ENCODE measurements at places on chromosomes 16 and 17.

DNA sequence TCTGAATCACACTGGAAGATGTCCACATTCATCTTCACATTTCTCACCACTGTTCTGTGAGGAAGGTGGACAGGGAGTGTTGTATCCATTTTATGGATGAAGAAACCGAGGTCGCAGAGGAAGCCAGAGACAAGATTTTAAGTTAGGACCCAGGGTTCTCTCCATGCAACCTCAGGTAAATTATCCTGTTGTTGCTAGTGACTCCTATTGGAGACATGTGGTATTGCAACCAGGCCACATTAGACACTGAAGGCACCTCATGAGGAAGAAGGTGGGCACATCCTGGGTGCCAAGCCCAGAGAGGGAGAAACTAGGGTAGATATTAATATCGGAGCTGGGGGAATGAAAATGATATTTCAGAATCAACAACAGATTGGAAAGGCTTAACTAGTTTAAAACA is 8.5 kb upstream of the WNT9B start:
- DNase-seq = no peak

DNA sequence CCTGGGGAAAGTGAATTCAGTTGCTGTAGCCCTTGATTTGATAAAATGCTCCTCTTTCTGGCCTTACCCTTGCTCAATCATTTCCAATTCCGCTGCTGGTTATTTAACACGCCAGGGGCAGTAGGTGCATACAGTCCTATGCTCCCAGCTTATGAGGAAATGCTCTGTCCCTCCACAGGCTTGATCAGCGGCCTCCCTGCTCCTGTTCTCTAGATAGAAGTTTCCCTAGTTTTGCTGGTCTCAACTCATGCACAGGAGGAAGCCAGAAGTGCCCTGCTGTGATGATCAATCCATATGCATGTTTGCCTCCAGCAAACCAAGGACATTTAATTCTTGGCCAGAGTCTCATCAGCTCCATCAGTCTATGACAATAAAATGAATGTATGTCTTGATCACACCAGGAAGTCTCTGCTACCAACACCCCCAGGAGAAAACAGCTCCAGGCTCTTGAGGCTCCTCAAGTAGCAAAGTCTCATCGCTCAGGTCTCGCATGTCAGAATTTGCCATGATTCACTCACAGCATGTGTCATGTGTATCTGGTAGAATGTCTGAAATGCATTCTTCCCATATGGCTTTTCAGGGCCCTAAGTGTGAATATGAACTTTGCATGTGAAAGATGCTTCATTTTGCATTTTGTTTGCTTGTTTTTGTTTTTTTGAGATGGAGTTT is 208.9 kb downstream of the CDH13 start:
- DNase-seq = no peak

GRCh38 chr17:62987136-62987535 is 21.1 kb downstream of the TANC2 start:
- no peak for DNase-seq

DNA sequence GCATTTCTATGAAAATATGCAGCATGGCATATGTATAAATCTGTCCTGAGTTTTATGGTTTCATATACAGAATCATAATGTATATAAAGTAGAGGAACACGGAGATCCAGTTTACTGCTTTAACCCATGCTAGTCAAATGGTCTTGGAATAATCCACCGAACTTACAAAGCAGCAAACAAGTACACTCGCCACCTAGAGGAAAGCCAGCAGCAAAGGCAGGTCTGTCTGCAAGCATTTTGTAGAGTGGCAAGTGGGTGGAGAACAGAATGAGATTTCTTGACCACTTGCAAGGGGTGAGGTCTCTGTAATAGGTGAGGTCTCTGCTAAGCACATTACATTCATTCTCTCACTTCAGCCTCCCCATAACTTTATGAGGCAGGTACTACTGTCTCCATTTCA is 308.3 kb downstream of the CA10 start:
- DNase-seq = no peak

DNA sequence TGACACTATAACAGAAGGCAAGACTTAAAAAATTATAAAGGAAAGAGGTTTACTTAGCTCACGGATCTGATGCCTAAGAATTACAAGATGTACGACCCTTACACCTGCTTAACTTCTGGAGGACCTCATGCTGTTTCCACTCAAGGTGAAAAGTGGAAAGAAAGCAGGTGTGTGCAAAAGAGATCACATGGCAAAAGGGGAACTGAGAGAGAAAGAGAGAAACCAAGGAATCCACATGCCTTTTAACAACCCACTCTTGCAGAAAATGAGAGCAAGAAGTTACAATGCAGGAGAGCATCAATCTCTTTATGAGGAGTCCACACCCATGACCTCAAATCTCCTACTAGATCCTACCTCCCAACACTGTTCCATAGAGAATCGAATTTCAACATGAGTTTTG is 2382.2 kb downstream of the TP53TG3F start:
- no peak for DNase-seq

- DNase-seq = no peak
Measured at GRCh38 chr16:19001788-19002187, 18.1 kb downstream of the TMC7 start.

DNA sequence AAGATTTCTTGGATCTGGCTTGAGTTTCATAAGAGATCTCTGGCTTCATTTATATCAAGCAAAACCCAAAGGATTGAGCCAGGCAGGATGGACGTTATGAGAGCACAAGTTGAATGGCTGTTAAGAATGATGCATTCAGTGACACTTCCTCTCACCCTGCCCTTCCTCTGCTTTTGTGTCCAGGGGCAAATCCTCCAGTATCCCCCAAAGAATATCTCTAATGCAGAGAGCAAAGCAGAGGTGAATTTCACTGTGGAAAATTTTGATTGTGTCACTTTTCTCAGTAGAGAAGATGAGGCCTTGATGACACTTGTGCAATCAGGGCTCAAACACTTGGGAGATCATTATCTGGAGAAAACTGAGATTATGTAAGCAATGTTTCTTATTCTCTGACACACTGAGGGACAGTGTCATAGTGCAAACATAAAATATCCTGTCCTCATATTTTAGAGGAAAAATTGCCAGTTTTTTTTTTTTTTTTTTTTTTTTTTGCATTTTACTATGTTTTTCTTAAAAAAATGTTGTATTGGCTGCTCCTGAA is 25.3 kb downstream of the MARCHF10 start:
- DNase-seq = no peak

GRCh38 chr16:86120201-86121192 is 221.5 kb downstream of the IRF8 start:
- DNase-seq = no peak

DNA sequence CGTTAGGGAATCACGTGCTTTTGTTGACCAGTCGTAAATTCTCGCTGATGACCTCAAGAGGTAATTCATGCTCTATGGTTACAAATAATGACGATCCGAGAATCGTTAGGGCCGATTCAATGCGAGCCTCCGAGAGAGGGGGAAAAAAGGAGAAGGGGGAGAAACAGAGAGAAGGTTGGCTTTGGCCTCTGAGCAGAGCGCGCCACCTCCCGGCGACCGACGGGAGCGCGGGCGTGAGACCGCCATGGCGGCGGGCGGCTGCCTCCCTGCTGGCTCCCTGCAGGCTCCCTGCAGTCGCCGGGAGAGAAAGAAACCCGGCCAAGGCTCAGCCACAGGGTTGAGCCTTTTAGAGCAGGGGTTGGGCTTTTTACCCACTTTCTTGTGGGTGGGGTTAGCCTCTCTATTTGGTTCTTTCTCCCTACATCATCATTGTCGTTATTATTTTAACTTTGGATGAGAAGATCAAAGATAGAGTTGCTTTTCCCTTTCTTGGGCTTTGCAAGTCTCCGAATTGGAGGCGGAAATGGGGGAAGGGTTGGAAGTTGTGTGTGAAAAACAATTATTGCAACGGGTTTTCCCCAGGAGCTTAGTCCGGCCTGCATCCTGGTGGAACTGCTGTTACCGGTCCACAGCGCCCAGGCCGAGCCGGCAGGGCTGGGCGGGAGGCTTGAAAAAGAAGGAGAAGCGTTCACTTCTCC is 410 bp upstream of the HOXB5 start:
- DNase-seq = peak; percentile 89

DNA sequence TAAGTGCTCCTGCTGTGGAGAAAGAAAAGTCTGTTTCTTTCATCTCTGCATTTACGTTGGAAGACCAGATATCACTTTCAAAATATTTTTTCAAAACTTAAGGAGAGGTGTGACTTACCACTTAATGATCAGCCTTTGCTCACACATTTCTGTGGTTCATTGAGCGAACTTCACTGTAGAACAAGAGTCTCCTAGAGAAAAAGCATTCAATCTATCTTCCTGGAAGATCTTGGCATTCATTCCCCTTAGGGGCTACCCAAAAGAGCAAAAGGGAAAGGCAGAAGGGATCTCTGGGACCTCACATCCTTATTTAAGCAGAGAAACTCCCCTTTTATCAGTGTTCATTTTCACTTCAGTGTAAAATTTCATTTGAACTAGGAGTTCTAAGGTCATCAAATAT is 61.2 kb downstream of the HS3ST3A1 start:
- DNase-seq = no peak

- DNase-seq = no peak
Measured at GRCh38 chr17:31147507-31148202, 52.9 kb downstream of the NF1 start.

DNA sequence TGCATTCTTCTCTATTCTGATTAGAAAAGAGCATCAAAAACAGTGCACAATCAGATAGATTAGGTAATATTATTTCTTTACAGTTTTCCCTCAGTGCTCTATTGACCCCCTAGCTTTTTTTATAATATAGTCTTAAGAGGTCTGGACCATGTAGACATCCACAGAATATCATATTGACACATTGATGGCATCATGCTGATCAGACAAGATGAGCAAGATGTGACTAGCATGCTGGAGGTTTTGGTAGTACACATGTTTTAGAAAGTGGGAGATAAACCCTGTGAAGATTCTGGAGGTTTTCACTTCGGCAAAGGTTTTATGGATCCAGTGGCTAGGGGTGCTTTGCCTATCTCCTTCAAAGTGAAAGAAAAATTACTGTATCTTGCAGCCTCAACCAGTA is 2.8 kb upstream of the ABCA8 start:
- DNase-seq = no peak

- peak; percentile 99 for DNase-seq
Measured at GRCh38 chr16:87950765-87951551, at the start of gene BANP. Gene BANP (plus strand): TSS chr16:87951434. CDS start chr16:87975116, 23,682 bp downstream.

Data from germinal center (tissue), 1 donor.